ENCODE measurements at places on chromosomes 2 and 18.
A peak's percentile ranks its signal among the peaks of the same experiment; 100 is the strongest.

GRCh38 chr18:52953387-52953786 lies 613.4 kb downstream of the DCC start:
- DNase-seq, result no peak

- no peak for DNase-seq
Observed at GRCh38 chr2:237671466-237672138, 44.2 kb downstream of the LRRFIP1 start.

- DNase-seq, result no peak
Observed at GRCh38 chr2:7697052-7697451, 779.8 kb downstream of the RNF144A start.

DNA sequence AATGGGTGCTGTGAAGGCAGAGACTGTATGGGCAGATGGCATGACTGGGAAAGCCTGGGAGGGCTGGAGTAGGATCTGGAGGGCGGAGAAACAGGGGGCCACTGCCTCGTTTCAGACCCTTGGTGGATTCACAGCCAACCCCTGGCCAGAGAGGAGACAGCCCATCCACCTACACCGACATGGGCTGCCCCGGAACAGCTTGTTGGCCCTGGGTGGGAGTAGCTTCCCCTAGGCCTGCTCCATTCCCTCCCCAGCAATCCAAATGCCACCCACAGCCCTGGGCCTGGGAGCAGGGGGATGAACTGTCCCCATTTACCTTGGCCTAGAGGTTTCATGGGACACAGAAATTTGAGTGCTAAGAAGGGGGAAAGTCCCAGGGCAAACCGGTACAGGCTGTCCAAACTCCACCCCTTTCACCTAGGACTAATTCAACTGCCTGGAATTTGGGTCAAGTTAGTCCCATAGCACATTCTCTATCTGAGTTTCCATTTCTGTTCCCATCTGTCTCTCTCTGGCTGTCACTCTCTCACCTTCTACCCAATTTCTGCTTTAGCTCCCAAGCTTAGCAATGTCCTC lies 37.0 kb downstream of the LBH start:
- no peak for DNase-seq

- no peak for DNase-seq
Observed at GRCh38 chr2:3025984-3026383, 351.6 kb downstream of the EIPR1 start.

DNA sequence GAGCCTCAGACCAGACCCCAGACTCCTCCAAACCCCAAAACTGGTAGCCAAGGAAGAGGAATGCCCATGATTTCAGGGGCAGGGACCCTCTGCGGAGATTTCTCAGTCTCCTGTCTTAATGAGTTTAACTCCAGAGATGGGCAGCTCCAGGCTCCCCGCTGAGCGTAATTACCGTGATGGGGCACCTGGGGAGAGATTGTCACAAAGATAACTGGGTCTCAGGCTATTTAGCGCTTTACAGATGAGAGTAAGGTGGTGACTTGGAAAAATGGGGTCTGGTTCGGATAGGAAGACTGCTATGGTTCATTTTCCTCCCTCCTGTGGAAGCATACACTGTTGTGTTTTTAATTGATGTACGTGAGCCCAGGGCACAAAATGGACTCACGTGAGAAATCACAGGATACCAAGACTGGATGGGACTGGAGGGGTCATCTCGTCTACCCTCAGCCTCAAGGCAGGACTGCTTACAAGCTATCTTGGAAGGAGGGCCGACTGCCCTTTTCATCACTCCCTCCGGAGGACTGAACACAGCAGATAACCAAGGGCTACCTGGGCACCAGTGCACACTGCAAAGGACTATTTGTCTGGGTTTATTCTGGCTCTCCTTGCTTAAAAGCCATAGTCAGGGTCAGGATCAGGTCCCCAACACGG lies 427.8 kb downstream of the ZNF521 start:
- no peak for DNase-seq

- DNase-seq, result no peak
Observed at GRCh38 chr2:198327526-198327925, 523.1 kb downstream of the PLCL1 start.

GRCh38 chr2:18284331-18284730 lies 276.1 kb downstream of the RDH14 start:
- DNase-seq, result no peak

DNA sequence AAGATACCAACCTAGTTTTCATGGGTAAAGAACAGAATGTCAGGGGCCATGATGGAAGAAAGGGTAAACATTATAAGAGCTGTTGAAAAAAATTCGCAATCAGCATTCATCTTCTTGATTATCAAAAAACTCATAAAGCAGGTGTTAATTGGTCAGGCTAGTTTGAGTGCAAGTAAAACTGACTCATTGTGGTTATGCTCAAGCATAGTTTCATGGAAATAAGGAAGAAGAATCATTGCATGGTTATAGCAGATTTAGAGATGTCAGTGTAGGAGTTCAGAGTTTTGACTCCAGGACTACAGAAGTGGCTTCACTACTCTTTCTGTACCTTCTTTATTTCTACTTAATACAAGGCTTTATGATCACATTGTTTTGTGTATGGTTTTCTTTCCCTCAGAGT lies 26.9 kb upstream of the CDH19 start:
- no peak for DNase-seq

DNA sequence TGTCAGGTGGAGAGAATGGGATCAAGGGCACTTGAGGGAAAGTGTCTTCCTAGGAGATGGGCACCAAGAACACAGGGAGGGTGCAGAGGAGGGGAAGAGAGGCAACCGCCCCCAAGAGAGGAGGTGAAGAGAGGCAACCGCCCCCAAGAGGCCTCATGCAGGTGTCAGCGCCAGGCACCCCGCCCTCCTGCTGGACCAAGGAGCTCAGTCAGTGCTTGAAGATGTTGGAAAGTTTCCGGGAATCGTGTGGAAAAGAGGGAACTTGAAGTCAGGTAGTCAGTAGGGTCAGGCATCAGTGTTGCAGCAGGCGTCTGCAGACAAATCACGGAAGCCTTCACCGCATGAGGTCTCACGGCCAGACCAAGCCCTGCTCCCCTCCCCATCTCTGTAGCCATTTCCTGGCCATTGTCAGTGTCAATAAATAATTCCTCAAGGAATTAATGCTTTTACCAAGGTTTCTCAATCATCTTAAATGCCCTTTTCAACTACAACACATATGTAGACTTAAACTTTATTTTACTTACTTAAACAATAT lies 353.1 kb downstream of the EIPR1 start:
- DNase-seq, result no peak

GRCh38 chr2:177078416-177078815 lies 134.2 kb upstream of the HNRNPA3 start:
- DNase-seq, result no peak

GRCh38 chr18:36366994-36367839 lies 69.7 kb downstream of the FHOD3 start:
- DNase-seq, result peak; percentile 60

GRCh38 chr2:175218551-175218950 lies 37.0 kb upstream of the ATP5MC3 start:
- DNase-seq, result no peak

DNA sequence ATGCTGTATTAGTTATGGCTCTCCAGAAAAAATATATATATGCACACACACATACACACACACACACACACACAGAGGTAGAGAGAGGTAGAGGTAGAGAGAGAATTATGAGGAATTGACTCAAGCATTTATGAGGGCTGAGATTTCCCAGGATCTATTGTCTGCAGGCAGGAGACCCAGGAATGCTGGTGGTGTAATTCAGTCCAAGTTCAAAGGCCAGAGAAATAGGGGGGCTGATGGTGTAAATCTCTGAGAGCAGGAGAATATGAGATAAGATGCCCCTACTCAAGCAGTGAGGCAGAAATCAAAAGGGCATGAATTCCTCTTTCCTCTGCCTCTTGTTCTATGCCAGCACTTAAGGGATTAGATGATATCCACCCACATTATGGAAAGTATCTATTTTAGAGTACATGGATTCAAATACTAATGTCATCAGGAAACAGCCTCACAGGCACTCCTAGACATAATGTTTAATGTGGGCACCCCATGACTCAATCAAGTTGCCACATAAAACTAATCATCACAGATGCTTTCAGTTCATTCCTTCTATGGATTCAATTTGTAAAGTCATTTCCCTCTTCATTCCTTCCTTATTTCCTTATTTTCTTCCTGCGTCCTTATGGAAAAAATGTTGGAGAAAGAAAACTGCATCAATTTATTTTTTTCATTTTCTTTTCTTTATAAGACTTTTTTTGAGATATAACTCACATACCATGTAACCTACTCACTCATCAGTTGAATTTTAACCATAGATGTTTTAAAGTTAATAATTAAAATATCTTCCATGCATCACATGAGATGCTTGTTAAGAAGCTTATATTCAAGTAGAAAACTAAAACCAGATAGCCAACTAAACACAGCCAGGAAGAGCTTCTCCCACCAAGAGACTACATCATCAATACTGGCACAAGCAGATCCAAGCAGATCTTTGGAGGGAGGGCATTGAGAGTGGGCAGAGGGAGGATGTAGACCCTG lies 406.2 kb downstream of the MBD2 start:
- no peak for DNase-seq

DNA sequence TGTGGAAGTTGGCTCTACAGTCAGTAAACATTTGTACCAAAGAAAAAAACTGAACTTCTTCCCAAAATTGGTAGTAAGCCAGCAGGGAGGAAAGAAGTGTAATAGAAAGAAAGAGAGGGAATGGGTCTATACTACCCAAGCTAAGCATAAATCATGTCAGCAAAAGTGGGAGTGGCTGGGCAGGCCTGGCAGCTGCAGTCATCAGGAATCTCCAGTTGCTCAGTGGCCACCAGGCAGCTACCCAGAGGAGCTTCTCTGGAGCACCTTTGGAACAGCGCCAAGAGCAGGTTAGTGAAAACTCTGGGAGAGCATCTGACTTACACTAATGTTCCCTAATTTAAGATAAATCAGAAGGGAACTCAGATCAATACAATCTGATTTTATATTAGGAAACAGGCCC lies 14.3 kb downstream of the FRZB start:
- no peak for DNase-seq

DNA sequence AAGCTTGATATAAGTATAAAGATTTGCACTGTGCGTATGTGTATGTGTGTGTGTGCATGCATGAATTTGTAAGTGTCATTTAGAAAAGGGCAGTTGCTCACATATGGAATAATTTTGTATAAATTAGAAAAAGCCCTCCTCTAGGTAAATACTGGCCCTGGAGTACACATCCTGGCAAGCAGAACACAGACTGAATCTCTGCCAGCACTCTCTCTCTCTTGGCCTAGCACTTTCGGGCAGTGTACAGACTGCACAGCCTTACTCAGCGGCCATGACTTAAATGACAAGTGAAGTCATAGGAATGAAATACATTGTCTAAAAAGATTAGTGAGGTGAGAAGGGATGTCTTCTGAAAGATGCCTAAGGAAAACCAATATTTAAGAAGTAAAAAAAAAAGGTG lies 214.1 kb downstream of the RDH14 start:
- no peak for DNase-seq

DNA sequence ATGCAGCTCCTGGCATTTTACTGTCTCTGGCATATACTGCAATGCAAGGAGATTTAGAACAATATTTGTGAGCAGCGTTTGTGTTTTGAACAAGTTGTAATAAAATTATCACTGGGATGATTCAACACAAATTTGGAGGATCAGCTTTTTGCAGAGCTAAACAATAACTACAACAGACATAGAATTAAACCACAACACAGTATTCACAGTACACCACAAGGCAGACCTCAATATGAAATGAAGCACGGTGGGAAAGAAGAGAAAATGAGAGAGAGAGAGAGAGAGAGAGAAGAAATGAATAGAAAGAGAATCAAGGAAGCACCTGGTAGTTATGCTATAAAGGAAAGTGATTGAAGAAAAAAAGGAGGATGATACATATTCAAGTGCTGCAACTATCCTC lies 39.4 kb downstream of the HOXD1 start:
- DNase-seq, result no peak

DNA sequence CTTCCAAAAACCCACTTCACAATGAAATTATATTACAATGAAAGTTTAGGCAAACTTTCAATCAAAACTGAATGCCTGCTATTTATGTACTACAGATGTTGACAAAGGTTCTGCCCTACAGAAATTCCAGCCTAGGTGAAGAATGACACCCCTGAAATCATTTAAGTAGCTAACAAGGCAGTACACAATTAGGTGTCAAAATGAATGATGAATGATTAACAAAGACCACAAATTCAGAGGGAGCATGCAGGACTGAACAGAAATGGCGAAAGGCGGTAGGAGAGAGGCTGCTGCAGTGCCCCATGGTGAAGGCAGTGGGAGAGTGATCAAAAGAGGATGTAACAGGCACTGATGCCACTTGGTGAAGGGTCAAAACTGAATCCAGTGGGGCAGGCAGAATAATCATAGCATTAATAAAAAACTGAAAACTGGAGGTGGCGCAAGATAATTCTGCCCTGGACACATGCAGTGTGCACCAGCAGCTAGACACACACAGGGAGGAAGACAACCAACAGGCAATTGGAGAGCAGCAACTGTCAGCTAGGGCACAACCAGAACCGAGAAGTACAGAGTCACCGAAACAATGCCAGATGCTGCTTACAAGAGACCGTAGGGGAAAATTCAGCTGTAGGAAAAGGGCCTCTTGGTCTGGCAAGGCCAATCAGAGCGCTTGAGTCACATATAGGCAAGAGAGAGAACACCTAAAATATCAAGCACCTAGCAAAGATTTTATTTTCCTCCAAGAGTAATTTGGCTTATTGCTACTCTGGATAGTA lies 4.5 kb downstream of the TMEM131 start:
- peak; percentile 49 for DNase-seq

GRCh38 chr2:168944065-168944464 lies 43.0 kb downstream of the G6PC2 start:
- no peak for DNase-seq

GRCh38 chr2:26934335-26934724 lies 36.1 kb upstream of the MAPRE3 start:
- DNase-seq, result no peak

DNA sequence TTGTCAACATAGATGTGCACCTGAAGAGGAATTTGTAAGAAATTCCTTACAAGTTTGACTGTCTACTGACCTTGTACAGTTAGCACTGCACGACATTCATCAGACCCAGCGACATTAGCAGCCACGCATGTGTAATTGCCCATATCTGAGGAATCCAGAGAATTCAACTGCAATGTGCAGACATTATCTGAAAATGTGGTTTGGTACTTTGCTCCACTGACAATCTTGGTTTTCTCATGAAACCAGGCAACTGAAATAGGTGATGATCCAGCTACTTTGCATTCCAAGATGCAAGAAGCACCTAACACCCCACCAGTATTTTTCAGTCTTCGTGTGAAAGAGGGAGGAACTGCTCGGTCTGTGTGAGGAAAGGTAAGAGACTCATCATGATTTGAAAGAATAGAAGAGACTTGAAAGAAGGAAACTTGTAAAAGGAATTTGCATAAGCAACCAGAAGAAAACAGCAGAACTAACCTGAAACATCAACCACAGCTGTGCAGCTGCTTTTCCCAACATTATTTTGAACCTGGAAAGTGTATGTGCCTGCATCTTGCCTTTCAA lies 83.4 kb downstream of the TTN start:
- DNase-seq, result no peak

DNA sequence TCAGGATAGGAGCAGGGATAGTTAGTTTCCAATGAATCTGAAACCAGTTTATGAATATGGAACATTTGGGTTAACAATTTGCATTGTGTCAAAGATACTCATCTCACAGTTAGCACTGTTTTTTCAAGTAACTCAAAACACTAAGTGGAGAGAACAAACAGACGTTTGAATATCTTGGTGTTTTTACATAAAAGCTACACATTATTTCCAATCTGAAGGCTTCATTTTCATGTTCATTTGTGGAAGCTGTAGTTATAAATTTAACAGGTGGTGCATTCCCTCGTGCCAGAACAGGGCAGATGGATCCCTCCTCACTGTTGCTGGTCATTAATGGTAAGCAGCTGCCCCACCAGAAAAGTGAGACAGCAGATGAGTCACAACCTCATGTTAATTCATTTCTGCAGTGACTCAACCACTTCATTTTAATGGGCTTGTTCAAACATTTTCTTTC lies 286.9 kb downstream of the TMX3 start:
- no peak for DNase-seq

All from GM06990 (cell line).